SHP77 (cell line): ENCODE measurements at places on chromosomes 6 and 20.

GRCh38 chr6:110822249-110822648 lies 7.0 kb upstream of the CDK19 start:
- no peak for DNase-seq

DNA sequence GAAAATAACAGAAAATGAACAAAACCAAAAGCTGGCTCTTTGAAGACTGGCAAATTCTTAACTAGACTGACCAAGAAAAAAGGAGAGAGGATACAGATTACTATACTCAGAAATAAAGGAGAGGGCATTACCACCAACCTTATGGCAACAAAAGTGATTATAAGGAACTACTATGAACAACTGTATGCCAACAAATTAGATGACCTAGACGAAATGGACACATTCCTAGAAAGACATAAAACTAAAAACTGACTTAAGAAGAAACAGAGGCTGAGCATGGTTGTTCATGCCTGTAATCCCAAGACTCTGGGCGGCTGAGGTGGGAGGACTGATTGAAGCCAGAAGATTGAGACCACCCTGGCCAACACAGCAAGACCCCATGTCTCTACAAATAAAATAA lies 33.5 kb downstream of the TRPC4AP start:
- DNase-seq: no peak

- no peak for DNase-seq
These were observed 34.3 kb downstream of the RPRD1B start for GRCh38 chr20:38067717-38068365.

- no peak for DNase-seq
These were observed 484.2 kb upstream of the MANEA start for GRCh38 chr6:95093154-95093553.

GRCh38 chr6:49787176-49787575 lies at the start of gene PGK2:
Gene PGK2 (minus strand): TSS chr6:49787285. CDS start chr6:49787187, 98 bp downstream.
- no peak for DNase-seq

GRCh38 chr20:23917024-23917725 lies 37.6 kb upstream of the CST5 start:
- DNase-seq: no peak

DNA sequence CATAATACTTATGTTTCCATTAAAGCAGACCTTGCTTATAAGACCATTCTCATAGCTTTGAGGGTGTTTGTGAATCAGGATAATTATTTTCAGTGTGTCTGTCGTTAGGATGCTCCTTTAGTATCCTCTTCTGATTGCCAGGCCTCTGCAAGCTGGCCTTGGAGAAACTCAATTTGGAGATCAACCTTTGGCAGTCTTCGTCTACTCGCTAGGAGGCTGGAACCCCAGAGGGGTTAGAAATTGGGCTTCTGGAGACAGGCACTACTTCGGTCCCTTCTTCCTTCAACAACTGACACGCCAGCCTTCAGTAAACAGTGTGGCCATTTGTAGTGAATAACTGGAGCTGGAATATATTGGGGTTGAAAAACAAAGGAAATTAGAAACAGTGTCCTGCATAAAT lies 100.8 kb upstream of the CITED2 start:
- DNase-seq: no peak

DNA sequence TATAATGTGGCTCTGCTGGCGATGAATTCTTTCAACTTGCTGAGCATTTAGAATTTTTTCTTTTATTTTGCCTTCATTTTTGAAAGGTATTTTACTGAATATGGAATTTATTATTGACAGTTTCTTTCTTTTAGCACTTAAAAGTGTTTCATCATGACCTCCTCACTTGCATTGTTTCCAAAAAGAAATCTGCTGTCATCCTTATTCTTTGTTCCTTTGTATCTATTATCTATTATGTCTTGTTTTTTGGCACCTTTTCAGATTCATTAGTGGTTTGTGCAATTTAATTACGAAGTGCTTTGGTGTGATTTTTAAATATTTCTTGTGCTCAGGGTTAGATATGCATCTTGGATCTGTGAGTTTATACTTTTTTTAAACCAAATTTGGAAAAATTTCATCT lies 26.0 kb upstream of the SLC22A2 start:
- DNase-seq: no peak

GRCh38 chr6:79665725-79666551 lies 34.8 kb downstream of the SH3BGRL2 start:
- DNase-seq: no peak

DNA sequence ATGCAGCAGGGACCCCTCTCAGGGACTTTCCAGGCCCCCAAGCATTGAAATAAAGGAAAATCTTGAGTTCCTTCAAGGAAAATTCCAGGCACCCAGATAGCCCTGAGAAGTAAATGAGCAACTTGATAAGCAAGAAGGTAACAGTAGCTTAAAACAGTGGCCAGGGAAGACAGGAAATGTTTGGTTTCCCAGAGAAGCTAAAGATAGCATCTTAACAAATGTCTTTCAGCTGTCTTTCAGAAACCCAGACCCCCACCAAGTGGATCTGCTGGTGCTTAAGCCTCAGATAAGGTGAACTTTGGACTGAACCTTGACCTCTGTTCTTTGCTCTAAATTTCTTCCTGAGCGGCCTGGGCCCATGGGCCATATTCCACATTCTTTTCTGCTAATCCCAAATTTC lies 117.8 kb upstream of the CST7 start:
- no peak for DNase-seq

GRCh38 chr20:59864726-59865125 lies 68.7 kb downstream of the SYCP2 start:
- DNase-seq: no peak
